ENCODE measurements at places on chromosomes 2 and 18.

DNA sequence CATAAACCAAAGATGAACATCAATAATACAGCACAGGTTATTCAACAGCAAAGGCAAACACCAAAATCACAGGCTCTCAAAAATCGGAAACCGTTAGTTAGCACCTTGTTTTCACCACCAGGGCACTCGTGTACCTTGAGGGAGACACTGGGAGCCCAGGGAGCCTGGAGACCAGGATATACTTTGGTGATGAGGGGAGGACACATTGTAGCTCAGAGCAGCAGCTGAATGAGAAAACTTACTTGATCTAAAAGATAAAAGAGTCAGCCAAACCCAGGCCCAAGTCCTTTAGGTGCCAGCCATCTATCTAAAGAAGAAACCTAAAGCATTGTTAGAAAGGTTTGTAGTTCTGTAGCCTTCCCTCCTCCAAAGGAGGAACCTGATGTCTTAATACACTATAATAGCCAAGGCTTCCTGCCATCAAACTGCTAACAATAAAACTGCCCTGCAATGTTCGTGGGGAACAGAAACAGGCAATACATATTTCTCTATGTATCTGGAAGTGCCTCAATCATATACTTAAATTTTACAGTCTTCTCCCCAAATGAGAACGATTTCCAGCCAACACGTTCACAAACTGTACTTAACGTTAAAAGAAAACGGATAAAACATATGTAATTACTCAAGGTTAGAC lies 19.3 kb downstream of the BCL11A start:
- no peak for DNase-seq

- DNase-seq, result no peak
These were observed 195.7 kb downstream of the CDH20 start for GRCh38 chr18:61528961-61529360.

DNA sequence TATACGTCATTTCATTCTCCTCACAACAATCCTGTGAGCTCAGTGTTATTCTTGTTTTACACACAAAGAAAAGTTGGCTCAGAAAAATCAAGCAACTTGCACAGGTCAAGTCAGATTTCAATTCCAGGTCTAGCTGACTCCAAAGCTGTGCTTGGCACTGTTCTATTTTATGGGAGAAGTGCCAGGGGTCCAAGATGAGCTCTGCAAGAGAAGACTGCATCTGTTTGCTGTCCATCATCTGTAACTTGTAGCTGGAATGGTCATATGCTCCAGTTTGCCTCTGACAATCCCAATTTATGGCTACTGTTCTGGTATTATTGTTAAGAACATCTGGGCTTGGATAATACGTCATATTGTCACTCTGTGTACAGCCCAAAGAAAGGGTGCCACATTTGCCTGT lies 28.9 kb downstream of the KCNF1 start:
- DNase-seq, result no peak

GRCh38 chr2:189982780-189983394 lies 79.6 kb downstream of the MSTN start:
- no peak for DNase-seq

- DNase-seq, result peak; percentile 8
These were observed at the start of gene SCN7A for GRCh38 chr2:166494140-166494624. Gene SCN7A, minus strand, starts transcription at chr2:166494249. Its CDS starts 16,553 bp downstream, at chr2:166477696.

GRCh38 chr2:1487758-1488157 lies 74.5 kb downstream of the TPO start:
- no peak for DNase-seq

DNA sequence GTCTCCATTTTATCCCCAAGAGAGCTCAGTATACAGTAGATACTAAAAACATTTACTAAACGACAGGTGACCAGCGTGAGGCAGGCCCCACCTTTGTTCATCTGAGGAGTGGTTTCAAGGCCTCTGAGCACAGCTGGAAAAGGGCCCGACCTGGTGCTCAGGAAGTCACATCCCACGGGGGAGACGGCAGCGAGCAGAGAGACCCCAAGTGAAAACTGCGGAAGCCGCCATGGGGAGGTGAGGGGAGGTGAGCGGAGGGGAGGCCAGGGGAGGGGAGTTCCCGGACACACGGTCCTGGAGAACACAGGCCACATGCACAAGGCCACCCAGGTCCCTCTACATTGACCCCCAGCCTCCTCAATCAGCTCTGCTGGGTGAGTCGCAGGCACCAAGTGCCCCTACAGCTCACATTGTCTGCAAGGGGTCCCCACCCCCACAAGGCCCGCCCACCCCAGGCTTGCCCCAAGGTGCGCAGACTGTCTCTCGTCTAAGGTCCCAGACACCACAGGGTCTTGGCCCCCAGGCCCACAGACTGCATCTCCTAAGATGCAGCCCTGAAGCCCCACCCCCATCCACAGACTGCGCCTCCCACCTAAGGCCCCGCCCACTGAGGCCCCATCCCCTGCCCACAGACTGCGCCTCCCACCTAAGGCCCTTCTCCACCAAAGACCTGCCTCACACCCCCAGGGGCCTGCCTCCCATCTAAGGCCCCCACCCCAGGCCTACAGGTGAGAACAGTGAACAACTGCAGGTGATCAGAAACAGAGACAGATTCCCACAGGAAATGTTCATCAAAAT lies 19.1 kb downstream of the PARD6G start:
- DNase-seq, result no peak

DNA sequence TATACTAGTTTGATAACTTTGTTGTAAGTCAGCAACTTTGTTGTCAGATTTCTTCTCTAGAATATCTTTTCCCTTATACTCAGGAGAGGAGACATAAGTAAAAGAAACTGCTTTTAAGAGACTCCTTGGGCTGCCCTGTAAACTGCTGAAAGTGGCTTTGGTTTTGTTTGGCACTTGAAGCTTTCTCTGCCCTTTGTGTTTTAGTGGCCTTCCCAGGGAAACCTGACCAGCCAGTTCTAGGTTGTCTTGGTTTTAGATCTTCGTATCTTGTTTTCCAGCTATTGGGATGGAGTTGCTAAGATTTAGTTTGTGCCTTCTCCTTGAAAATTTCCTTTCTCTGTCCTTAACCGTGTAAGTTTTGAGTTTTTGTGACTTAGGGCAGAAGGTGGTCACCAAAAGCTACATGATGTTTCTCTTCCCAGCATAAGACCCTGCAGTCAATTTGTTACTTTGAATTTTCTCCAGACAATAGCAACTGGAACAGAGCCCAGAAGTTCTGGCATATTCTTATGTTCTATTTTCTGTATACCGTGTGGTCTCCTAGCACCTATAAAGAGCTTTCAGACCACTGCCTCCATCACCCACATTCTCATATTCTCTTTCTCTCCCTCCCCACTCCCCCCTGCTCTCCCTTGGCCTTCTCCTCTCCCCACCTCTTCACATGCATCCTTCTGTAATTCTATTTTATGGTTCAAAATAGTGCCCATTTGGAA lies 81.1 kb downstream of the BOLA3 start:
- no peak for DNase-seq

GRCh38 chr2:236626391-236627150 lies 56.9 kb downstream of the ACKR3 start:
- DNase-seq, result no peak

- DNase-seq, result no peak
These were observed 63.8 kb downstream of the GALNT13 start for GRCh38 chr2:153935511-153935910.

DNA sequence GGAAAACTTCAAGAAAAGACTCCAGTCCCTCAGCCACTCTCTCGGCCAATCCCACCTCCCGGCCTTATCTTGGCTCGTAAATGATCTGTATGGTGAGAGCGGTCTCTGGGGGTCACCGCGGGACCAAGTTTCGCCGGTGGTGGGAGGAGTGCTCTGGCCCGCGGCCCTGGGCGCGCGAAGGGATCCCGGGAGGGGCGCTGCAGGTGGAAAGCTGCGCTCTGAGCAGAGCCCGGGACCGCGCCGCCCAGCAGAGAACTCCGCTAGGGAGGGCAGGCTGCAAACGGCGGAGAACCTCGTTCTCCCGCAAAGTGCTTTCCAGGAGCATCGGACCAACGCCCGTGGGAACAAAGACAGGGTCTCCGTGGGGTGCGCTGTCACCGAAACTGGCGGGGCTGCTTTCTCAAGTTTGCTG lies 622 bp downstream of the LRP2 start:
- DNase-seq, result peak; percentile 28

- no peak for DNase-seq
These were observed 19.5 kb upstream of the SLC9A4 start for GRCh38 chr2:102453501-102453900.

- no peak for DNase-seq
These were observed 989 bp downstream of the STAM2 start for GRCh38 chr2:152174574-152174973.

DNA sequence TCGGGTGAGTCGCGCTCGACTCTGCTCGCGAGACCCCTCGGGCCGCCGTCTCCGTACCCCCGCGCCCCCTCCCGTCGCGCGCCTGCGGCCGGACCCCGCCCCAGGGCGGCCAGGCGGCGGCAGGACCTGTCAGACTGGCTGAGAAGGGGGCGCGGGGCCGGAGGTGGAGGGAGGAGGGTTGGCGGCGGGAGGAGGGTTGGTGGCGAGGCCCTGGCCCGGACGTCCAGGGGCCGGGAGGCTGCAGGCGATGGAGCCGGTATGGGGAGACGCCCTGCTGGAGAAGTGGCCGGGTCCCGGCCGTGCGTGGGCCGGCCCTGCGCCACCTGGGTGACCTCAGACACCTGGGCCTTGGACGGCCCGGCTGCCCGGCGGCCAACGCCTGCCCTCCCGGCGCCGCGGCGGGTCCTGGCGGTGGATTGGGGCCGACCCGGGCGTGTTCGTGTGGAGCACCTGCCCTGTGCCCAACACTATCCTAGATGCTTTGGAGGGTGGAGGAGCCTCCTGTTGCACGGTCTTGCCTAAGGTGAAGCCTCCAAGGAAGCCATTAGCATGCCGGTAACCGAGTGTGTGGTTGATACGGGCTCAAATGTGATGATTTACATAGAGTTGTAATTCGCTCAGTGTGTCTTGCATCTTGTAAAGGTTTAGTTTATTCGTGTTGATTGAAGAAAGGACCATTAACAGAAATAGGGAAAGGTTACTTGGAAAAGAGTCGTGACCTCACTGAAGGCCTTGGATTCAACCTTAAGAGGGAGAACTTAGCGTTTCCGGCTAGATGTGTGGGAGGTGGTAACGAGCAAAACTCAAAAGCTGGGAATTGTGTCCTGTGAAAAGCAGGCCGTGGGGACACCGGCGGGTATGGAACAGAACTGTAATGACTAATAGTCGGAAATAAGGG lies 550 bp downstream of the MYL12B start:
- DNase-seq, result no peak

DNA sequence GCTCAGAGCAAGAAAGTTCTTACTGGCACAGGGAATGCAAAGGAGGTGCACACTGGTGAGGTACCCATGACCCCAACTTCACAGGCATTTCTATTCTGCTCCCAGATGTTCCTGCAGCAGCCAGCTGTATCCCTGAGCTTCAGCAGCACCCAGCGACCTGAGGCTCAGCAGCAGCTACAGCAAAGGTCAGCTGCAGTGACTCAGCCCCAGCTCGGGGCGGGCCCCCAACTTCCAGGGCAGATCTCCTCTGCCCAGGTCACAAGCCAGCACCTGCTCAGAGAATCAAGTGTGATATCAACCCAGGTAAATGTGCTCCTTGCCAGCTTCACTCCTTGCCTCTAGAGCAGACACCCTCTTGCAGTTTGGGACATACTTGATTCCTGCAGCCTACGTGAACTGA lies 14.1 kb upstream of the RPL31 start:
- no peak for DNase-seq

GRCh38 chr2:197500503-197501131 lies 438 bp downstream of the HSPE1 start:
- DNase-seq, result peak; percentile 10

DNA sequence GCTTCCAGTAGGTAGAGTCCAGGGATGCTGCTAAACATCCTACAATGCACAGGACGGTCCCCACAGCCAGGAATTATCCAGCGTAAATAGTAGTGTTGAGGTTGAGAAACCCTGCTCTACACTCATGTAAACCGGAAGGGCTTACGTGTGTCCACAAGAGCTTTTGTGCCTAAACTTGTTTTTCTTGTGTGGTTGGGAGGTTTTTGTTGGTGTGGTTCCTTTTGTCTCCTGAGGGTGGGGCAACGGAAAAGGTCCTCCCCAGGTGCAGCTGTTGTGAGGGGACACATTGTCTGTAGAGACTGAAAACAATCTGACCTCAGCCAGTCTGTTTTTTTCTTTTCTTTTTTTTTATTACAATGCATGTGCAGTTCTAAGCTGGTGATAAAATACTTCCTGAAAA lies 72.7 kb upstream of the MGAT5 start:
- DNase-seq, result no peak

DNA sequence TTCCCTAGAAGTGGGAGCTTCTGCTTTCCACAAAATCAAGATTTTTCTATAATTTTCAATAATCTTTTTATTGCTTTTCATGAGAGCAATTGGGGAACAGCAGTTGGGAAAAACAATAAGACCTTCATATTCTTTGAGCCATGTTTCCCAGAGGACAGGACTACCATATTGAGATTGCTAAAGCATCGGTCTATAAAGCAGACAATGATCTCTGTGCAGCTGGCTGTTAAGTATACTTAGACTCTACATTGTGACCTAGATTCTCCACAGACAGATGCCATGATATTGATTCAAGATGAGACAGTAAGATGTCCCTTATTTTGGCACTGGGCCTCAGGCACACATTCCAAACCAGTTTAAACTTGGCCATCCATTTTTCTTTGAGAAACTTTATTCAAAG lies 1178.7 kb downstream of the SUCLG1 start:
- no peak for DNase-seq

GRCh38 chr2:151914989-151915628 lies 86.9 kb upstream of the ARL5A start:
- no peak for DNase-seq

DNA sequence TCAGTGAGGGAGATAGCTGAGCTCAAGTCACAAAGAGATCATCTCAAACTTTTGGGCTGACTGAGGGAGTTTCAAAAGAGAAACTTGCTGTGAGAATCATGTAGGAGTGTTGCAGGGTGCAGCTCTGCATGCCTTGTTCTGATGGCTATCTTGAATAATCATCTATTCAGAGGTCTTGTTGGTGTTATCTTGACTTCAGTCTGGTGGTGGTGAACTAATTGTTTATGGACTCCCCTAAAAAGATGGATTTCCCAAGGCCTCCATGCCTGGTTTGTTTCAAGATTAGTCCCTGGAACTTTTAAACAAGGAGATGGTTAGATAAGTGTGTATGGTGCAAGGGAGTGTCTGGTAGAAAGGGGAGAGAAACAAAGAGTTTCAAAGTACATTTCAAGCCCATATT lies 29.8 kb downstream of the SLC39A6 start:
- no peak for DNase-seq

GRCh38 chr18:7065736-7066135 lies 51.9 kb downstream of the LAMA1 start:
- no peak for DNase-seq

DNA sequence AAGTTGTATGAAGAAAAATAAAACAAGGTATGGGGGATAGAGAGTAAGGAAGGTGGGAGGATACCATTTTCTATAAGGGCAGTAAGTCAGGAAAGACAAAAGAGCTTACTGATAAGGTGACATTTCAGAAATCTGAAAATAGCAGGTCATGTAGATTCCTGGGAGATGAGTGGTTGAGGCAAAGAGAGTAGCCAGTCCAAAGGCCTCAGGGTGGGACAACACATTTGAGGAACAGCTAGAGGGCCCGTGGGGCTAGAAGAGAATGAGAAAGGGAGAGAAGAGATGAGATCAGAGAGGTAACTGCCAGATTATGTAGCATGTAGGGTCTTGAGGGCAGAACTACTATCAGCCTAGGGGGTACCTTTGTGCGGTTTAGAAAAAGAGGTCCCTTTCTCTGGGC lies 2.9 kb downstream of the CLHC1 start:
- no peak for DNase-seq

- no peak for DNase-seq
These were observed 267.2 kb upstream of the HDAC4 start for GRCh38 chr2:239668042-239668441.

GRCh38 chr2:221588306-221588985 lies 16.3 kb upstream of the EPHA4 start:
- DNase-seq, result no peak
